ENCODE measurements at places on chromosomes 6 and 20.

GRCh38 chr6:111410371-111410770 lies 72.6 kb downstream of the REV3L start:
- DNase-seq, result no peak

DNA sequence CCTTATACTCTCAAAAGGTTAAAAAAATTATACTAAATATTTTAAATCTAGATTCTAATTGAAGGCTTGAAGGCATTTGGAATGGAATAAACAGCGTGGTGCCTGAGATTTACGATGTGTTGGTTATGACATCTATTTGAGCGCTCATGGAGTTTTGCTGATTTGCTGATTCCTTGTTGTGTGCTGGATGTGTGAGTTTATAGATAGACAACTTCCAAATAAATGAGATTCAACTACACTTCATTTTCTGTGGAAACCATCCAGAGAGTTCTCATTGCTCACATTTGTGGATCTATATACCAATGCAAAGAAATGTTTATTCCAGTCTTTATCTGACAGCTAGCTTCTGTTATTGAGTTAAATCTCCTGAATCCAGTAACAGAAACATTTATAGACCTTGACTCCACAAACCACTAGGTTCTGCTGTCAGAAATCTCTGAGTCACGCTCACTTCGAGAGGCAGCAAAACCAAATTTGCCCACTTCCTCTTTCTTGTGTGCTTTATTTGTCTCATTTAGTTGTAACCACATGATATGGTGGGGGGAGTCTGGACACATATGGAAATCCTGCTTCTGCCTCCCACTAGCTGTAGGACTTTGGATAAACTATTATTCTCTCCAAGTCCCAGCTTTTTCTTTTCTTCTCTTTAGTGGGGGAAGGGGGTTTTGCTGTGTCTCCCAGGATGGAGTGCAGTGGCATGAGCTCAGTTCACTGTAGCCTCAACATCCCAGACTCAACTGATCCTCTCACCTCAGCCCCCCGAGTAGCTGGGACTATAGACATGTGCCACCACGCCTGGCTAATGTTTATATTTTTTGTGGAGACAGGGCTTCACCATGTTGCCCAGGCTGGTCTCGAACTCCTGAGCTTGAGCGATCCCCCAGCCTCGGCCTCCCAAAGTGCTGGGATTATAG lies 54.5 kb downstream of the IPCEF1 start:
- no peak for DNase-seq

DNA sequence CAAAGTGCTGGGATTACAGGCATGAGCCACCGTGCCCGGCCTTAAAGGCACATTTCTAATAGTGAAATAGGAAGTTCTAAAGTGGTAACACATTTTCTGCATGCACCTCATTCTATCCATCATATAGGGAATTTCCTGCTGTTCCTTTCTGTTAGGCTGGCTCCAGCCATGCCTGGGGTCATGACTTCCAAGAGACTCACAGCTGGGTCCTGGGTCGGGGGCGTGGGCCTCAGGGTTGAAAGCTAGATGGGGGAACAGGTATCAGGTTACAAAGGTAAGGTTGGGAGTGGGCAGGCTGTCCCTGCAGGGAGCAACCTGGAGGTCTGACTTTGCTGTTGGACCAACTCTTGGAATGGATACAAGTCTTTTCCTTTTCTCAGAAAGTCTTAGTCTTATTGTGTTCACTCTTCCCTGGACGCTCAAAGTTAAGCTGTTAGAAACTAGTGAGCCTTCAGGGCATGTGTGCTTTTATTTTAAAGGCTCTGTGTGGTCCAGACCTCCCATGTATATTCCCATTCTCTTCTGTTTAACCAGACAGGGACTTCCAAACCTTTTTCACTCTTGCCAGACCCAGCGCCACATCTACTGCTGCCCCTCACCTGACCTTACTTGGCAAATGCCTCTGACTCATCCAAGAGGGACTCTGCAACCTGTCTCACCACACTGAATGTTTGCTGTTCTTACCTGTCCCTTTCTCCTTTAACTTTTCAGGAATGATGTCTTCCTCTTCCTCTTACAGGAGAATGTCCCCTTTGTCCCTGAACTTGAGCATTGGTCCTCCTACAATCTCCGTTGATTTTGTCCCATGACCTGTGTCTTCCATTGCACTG lies 64.4 kb downstream of the TMEM170B start:
- no peak for DNase-seq

GRCh38 chr6:15426395-15426794 lies 180.5 kb downstream of the JARID2 start:
- no peak for DNase-seq

- no peak for DNase-seq
Measured at GRCh38 chr6:30792786-30793185, 48.4 kb upstream of the IER3 start.

DNA sequence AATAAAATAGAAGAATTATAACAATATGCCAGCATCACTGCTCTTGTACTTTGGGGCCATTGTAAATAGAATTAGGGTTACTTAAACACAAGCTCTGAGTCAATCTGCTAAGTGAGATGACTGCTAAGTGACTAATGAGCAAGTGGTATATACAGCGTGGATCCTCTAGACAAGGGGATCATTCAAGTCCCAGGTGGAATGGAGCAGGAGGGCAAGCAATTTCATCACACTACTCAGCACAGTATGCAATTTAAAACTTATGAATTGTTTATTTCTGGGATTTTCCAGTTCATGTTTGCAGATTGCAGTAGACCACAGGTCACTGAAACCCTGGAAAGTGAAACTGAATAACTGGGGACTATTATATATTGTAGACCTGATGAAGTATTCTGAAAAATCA lies 235.3 kb downstream of the BTBD3 start:
- no peak for DNase-seq

- DNase-seq, result no peak
Measured at GRCh38 chr20:15857173-15857784, 716.0 kb downstream of the KIF16B start.

DNA sequence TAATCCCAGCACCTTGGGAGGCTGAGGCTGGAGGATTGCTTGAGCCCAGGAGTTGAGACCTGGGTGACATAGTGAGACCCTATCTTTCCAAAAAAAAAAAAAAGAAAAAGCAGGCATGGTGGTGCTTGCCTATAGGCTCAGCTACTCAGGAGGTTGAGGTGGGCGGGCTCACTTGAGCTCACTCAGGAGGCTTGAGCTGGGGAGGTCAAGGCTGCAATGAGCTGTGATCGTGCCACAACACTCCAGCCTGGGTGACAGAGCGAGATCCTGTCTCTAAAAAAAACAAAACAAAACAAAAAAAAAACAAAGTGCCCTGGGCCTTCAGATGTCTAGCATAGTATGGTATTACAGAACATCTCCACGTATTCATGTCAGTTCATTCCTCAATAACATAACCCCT lies 42.9 kb downstream of the ZFAND3 start:
- no peak for DNase-seq

- no peak for DNase-seq
Measured at GRCh38 chr6:6736791-6737654, 148.5 kb downstream of the LY86 start.

DNA sequence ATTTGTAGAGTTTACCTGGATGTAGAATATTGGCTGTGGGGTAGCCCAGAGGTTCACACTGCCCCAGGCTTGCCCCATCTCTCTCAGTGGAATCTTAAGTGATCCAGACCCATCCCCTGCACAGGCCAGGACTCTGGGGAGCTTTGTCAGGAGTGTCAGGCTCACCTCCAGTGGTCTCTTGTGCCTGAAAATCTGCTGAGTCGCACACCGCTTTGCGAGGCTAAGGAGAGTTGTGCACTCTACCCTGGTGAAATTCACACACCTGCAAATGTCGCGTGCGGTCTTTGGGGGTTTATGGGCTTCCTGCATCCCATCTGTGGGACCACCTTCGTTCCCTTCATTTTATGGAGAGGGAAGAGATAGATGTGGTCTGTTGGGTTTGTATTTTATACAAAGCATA lies 63.6 kb upstream of the KIF25 start:
- DNase-seq, result no peak

DNA sequence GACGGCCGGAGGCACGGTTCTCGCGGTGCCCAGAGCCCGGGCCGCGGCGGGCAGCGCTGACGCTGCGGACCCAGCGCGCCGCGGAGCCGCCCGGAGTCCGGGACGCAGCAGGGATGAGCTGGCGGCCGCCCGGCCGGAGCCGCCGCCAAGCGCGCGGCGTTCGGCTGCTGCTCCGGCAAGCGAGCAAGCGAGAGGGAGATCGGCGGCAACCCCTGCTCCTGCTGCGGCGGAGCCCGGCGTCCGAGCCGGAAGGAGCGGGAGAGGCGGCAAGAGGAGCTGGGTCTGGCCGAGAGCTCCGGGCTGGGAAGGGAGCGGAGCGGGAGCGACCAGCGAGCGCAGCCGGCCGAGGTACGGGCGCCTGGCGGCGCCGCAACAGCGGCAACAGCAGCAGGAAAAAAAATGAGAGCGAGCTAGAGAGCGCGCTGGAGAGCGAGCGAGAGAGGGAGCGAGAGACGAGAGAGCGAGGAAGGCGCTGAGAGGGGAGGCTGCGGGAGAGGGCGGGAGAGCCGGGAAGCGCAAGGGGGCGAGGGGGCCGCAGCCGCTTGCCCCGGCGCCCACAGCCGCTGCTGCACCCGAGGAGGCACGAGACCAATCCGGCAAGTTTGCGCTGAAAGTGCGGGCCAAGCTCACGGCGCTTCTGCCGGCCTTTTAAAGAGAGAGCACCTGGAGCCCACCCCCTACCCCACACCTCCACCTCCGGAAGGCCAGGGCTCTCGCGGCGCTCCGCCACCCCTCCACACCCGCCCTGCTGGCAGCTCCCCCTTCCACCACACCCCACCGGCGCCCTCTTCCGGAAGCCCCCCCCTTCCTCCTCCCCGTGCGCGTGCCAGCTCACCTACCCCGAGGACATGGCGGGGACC lies 496 bp downstream of the GRM4 start:
- peak; percentile 37 for DNase-seq

DNA sequence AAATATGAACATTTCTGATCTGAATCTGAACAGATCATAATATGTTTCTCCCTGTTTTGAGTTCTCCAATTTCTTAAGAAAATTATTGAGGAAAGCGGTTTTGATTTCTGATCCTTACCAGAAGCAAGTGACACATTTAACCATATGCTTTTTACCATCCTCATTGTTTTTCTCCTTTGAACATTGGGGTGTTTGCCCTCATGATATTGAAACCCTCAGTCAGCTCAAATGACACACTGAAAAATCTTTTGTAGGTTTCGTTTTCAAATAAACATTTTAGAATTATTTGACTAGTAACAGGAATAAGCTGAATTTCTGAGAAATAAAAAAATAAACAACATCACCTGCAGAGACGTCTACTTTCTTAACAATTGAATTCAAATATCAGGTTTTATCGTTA lies 252.1 kb downstream of the DOK5 start:
- DNase-seq, result no peak

All from stimulated activated CD4-positive, alpha-beta T cell treated with anti-CD3 and anti-CD28 coated beads, Interleukin-2, amount 100 ng/mL, for 4 hours (primary cell).